CD4-positive, alpha-beta T cell treated with Interferon alpha-2 for 1 hour (primary cell): ENCODE measurements at places on chromosomes 12 and 14.

DNA sequence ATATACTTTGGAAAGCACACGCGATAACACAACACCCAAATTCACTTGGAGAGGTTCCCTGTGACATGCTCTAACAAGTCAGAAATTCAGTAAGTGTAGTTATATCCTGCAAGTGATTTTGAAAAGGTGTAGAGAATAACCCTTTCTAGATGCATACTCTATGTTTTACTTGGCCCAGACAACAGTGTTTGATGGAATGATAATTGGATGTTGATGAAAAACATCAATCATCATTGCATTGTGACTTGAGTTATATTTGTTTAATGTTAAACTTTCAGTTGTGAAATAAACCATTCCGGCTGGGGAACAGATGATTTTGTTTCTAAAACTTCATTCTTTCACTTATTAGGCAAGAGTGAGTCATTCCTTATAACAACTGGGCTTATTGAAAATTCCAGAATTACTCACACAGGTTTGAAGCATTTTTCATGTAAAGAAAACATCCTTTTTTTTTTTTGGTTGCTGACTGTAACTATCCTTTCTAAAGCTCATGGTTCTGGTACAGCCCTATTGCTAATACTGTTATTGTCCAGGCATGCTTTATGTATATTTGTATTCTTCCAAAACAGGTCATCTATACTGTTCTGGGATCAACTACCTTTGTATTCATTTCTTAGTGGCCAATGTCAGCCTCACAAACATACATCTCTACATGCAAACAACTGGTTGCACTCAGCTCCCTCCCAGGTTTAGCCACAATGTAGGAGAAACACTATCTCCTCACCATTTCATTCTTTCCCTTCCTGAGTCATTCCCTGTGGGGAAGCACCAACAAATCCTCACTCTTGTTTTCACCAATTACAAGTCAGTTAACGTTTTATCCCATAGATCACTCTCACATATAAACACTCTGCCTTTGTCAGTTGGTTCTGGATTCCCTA, 121.2 kb upstream of the LRIG3 start:
- no peak for DNase-seq

GRCh38 chr12:105378911-105379310, 48.4 kb downstream of the C12orf75 start:
- no peak for DNase-seq

- no peak for DNase-seq
Measured at GRCh38 chr14:104527857-104528459, 51.6 kb upstream of the C14orf180 start.

DNA sequence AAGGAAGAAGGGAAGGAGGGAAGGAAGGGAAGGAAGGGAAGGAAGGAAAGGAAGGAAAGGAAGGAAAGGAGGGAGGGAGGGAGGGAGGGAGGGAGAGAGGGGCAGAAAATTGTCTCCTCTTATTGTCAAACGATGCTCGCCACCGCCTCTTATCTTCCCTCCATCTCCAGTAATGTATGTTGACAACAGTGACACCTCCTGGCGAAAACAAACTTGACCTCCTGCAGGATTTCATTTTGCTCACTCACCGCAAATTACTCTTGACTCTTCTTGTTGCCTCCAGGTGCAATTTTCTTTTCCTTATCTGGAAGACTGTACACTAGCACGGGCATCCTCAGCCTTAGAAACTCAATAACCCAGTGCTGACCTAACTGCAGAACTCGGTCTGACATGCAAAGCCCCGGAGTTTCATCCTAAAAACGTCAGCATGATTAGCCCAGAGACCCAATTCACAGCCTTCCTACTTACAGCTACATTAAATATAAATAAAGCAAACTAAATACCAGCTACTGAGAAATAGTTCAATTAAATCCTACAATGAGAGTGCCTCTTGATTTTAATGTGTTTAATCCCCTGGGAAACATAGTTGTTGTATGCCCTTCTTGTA, 512.4 kb upstream of the TMPO start:
- no peak for DNase-seq

DNA sequence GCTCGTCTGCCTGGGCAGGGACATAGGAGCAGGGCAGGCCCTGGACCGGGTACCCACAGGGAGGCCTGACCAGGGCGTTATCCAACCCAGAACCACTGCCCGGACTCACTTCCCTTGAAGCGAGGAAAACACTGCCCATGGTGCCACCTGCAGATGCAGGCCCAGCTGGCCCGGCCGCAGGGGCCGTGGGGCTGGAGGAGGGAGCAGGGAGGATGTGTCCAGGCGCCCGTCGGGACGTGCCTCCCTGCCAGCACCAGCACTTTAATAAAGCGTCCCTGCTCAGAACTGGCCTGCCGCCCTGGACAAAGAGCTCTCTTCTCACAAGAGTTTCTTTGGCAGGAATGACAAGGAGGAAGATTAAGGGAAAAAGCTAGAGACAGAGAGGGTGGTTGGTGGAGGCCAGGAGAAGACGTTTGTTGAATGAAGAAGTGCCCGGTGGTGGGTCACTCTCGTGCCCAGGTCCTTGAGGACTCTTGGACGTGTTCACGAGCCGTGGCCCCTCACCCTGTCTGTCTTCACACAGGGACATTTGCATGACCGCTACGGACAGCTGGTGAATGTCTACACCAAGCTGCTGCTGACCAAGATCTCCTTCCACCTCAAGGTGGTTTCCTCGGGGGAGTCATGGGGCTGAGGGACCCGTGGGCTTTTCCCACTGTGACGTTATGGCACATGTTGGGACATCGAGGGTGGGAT, 14.2 kb downstream of the HIP1R start:
- DNase-seq = no peak

DNA sequence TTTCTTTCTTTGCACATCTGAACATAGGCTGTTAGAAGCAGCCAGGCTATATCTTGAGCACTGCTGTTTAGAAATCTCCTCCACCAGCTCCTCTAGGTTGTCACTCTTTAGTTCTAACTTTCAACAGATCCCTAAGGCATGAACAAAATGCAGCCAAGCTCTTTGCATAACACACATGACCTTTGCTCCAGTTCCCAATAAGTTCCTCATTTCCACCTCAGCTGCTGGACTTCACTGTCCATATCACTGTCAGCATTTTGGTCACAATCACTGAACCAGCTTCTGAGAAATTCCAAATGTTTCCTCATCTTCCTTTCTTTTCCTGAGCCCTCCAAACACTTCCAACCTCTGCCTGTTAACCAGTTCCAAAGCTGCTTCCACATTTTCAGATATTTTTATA, 27.6 kb upstream of the C14orf132 start:
- no peak for DNase-seq

GRCh38 chr12:88650715-88651114, 70.4 kb upstream of the KITLG start:
- DNase-seq = no peak

GRCh38 chr12:79938843-79939242, 3.9 kb upstream of the PPP1R12A start:
- DNase-seq = no peak

DNA sequence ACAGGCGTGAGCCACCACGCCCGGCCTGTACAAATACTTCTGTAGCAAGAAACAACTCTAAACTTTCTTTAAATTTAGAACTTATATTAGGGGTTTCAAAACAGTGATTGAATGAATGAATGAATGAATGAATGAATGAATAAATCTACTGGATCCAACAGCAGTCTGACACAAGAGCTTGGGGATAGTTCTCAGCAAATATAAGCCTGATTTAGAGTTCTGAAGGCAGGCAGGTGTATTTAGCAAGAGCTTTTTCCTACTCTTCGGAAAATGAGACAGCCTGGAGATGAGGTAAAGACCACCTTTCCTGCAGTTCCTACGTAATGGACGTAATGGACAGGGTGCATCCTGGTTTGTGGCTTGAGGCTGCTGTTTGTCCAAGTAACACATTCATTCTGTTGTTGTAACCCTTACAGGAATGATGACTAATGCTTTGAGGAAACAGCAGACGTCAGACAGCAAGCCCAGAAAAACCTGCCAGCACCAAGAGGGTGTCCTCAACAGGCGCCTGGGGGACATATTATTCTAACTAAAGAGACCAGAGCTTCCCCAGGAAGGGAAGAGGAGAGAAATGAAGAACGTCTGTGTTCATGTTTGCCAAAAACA, 277.4 kb upstream of the SOX5 start:
- no peak for DNase-seq

DNA sequence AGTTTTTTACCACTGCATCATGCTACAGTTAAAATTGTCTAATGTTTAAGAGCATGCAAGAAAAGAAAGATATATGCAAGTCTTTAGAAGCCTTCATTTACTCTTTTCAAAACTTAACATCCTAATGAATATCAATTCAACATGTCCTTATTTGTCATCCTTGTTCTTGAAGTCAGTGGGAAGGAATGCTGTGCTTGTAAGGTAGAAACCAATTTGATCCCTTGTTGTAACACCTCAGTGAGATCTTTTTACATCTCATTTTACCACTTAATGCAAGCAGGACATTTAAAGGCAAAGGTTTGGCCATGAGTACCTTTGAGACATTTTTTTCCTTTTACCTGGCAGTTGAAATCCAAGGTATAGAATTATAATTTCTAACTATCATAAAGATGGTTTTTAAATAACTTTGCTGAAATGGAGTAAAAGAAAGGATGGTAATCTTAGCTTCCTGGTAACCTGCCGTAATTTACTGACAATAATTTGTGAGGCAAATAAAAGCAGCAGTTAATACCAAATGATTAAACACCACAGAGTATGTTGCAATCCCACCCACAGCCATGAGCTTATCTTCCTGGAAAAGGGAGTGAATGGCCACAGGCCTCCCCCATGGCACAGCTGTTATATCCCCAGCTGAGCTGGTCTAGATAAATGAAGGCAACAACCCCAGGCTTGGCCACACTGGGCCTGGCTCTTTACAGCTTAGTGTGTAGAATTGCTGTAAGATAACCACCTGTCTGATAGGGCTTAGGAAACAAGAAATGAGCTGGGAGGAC, 33.2 kb upstream of the STRN3 start:
- DNase-seq = no peak

DNA sequence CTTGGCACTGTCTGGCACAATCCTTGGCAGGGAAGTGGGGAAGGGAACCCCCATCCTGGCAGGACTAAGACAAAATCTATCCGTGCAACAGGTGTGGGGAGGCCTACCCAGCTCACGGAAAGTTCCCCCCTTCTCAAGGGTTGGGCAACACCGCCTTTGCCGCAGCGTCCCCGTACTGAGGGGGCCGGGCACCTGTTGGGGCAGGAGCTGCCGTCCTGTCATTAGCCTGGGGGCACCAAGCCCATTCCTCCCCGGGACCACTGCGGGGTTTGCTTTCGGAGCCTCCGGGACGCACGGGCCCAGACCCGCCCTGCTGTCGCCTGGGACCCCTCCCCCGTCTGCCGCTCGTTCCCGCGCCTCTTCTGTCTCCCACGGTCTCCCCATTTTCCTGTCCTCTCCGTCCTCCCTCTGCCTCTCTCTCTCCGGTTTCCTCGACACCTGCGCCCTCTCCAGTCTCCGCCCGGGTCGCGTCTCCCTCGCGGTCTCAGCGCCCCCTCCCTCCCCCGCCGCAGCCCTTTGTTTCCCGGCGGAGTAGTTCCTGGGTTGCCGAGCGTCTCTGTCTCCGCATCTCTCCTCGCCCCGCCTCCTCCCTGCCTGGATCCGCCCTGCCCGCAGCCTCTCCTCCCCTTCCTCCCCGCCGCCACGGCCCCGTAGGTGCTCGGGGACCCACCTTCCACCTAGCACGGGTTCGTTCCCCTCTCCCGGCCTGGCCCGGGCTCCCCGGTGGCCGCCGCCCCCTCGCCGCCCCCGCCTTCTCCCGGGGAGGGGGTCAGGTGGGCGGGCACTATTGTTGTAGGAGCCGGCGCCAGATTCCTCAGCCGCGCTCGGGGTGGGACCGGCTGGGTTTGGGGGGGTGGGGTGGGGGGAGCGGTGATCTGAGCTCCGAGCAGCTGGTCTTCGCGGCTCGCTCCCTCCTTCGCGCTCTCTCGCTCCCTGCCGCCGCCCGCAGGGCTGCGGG, at the start of gene CACNB3:
Gene CACNB3 (plus strand): TSS at position 624 of the 958 bp plus-strand sequence. CDS start 434 bp downstream, outside the sequence.
- peak; percentile 67 for DNase-seq

GRCh38 chr14:29310757-29311156, 544.2 kb downstream of the FOXG1 start:
- DNase-seq = no peak

- DNase-seq = no peak
Measured at GRCh38 chr14:27050208-27050607, 452.4 kb upstream of the NOVA1 start.

DNA sequence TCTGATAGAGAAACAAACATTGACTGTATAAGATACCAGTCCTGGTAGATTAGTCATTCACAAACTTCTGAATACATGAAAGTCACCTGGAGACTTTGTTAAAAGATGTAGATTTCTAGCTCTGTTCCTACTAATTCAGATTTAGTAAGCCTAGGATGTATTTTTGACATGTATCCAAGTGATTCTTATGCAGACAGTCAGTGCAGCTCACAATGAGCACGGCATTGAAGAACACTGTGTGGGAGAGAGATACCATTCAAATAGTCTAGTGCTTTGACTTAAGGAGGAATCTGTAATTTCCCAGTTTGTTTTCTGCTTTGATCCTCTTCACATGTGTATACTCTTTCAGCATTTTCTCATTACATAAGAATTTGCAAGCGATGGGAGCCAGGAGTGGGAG, 68.7 kb upstream of the STXBP6 start:
- DNase-seq = no peak

DNA sequence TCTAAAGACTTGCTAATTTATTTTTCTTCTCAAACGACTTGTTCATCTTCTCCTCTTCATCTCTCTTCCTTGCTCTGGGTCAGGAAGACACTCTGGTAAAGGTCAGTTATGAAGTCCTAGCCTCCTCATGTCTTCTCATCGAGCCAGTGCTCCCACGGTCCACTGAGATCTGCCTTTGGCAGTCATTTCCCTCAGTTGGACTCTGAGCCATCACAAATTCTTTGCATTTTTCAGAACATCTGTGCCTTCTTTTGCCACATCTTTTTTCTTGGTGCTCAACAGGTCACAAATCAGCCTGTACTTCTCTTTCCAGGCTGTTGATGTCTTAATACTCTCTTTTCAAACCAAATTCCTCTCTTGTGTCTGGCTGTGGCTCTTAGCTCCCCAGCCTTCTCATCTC, 49.7 kb downstream of the IGF1 start:
- DNase-seq = no peak

DNA sequence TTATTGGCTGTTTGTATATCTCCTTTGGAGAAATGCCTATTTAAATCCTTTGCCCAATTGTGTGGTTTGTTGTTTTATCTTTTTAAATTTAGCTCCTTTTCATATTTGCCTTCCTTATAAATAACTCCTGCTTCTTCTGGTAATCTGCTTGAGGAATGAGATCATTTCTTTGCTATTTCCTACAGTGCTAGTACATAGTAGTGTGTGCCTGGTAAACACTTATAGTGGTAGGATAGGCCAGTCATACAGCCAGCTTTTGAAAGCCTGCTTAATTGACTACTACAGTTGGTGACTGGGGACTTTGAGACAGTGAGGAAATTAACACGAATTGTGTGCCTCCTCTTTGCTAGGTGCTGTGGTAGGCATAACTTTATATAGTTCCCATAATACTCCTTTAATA, 68.7 kb downstream of the BORCS5 start:
- no peak for DNase-seq

GRCh38 chr14:97057238-97058073, 260.3 kb downstream of the VRK1 start:
- DNase-seq = no peak

DNA sequence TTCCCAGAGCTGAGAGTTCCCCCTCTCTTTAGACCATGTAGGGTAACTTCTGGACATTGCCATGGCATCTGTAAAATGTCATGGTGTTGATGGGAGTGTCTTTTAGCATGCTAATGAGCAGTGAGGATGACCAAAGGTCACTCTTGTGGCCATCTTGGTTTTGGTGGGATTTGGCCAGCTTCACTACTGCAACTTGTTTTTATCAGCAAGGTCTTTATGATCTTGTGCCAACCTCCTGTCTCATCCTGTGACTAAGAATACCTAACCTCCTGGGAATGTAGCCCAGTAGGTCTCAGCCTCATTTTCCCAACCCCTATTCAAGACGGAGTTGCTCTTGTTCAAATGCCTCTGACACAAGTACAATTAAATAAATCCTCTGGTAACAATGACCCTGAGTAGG, 244.4 kb downstream of the NEDD1 start:
- DNase-seq = no peak
